ENCODE measurements at places on chromosomes 3 and 15.

GRCh38 chr3:79515072-79515471 is 252.7 kb downstream of the ROBO1 start:
- no peak for DNase-seq

- no peak for DNase-seq
Observed at GRCh38 chr15:86915811-86916331, 836.2 kb downstream of the AGBL1 start.

DNA sequence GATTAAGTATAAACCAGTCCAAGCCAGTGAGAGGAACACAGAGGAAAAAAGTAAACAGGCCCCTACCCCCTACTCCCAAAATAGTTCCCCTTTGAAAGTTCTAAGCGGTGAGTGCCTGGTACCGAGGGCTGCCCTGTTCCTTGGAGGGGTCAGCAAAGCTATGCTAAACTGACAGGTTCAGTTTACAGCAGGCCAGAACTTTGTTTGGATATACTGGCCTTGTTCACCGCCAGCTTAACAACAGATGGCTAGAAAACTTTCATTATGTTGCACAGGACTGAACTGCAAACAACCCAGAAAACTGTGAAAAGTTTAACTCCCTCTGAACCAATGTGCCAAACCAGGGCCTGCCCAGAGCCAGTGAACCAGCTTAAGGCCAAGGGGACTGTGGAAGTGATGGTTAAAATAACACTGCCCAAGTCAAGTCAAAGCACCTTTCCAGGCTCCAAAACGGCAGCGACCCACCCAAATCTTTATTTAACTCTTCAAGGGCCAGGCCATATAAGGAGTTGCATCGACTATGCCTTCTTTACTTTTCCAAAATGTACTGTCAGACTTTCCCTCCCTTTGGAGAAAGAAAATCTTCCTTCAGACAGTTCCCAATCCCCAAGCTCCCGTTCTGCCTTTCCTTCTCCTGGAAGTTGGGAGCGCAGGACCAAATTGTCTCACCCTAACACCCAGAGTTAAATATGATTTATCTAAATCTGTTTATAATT is 448.0 kb downstream of the FOXP1 start:
- no peak for DNase-seq

DNA sequence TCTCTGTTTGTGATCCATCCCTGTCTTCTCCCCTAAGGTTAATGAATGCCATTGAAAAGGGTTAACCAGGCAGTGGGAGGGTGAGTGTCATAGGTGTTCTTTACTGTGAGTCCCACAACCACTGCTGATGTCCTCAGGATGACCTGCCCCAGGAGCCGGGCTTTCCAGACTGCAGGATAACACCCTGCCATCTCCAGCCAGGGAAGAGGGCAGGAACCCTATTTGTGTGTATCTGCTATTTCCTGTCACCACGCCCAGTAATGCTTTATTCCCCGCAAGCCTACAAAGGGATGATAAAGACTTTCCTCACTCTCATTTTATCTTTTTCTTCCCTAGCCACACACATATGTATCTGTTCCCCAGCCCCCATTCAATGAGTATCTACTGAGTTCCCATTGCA is 15.6 kb upstream of the CTXND1 start:
- no peak for DNase-seq

GRCh38 chr3:57852896-57853295 is 96.8 kb downstream of the SLMAP start:
- DNase-seq = no peak

DNA sequence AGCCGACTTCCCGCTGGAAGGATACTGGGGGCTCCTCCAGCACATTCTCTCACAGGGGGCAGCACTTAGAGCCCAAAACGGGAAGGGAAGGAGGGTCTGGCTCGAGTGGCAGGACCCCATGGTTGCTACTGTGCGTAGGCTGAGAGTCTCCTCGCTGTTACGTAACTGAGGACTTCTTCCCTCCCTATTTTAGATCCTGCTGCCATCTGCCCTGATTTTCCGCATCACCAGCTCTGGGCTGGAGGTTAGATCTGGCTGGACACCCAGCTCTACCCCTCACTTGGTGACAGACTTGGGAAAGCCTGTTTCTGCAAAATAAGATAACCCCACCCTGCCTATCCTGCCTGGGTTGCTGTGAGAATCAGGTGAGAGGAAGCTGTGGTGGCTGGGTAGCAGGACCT is 47.7 kb downstream of the BDH1 start:
- DNase-seq = no peak

- no peak for DNase-seq
Observed at GRCh38 chr3:44825264-44825925, 36.3 kb upstream of the TMEM42 start.

DNA sequence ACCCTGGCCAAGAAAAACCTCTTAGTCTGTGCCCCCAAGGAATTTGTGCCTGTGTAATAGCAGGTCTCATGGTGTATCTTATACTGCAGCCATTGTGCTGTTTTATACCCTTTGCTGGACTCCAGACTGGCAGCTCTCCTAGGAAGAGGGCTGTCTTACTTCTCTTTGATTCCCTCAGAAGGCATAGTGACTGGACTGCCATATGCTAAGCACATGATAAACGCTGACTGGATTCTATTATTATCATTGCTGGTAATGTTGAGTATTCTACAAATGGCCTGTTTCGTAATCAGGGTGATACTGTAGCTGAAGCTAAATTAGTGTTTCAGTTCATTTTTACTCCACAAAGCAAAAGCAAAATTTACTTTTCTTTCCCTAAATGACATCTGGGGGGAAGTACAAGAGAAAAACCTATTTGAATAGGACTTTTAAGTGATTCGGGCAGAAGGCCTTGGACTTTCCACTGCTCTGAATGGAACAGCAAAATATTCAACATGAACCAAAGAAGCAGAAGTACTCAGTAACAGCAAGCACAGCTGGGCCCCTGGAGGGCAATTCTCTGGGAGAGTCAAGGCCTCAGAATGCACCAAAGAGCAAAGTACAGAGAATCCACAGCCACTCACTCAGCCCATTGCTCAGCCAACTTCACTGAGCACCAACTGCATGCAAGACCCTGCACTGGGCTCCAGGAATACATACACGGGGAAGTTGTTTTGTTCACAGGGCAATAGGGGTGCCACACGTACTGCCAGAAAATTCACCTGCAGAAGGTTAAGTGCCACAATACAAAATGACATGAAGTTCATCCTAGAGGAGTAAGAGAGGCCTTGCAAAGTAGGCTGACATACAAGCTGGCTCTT is 7.9 kb upstream of the BCL2A1 start:
- no peak for DNase-seq

- no peak for DNase-seq
Observed at GRCh38 chr15:25739687-25740121, 123.4 kb downstream of the ATP10A start.

DNA sequence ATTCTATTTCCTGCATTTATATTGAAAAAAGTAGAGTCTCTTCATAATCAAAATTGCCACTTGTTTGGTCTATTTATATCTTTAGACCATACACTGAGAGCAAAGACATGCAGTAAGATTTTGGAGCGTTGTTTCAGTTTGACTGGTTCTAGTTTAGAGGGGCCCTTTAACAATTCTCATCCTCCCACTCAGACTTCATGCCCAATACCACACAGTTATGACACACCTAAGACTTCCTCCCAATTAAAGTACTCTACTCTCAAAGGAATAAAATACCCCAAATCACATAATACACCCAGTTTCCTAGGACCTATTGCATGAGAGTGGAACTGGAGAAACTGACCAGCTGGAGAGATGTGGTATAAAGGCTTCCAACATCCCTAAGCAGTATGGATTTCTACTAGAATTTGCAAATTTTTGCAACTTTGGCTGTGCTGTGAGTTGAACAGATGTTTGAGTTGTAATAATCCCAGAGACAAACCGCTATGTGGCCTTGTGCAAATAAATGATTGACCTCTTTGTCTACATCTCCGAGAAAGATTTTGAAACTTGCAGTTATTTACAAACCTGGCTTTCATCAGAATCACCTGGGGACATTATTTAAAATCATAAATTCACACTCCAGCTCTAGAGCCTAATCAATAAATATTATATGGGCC is 170.0 kb upstream of the ROBO2 start:
- DNase-seq = no peak

- DNase-seq = no peak
Observed at GRCh38 chr15:101266787-101267186, 10.5 kb downstream of the SELENOS start.

- DNase-seq = no peak
Observed at GRCh38 chr3:15591242-15591641, 10.1 kb downstream of the HACL1 start.

DNA sequence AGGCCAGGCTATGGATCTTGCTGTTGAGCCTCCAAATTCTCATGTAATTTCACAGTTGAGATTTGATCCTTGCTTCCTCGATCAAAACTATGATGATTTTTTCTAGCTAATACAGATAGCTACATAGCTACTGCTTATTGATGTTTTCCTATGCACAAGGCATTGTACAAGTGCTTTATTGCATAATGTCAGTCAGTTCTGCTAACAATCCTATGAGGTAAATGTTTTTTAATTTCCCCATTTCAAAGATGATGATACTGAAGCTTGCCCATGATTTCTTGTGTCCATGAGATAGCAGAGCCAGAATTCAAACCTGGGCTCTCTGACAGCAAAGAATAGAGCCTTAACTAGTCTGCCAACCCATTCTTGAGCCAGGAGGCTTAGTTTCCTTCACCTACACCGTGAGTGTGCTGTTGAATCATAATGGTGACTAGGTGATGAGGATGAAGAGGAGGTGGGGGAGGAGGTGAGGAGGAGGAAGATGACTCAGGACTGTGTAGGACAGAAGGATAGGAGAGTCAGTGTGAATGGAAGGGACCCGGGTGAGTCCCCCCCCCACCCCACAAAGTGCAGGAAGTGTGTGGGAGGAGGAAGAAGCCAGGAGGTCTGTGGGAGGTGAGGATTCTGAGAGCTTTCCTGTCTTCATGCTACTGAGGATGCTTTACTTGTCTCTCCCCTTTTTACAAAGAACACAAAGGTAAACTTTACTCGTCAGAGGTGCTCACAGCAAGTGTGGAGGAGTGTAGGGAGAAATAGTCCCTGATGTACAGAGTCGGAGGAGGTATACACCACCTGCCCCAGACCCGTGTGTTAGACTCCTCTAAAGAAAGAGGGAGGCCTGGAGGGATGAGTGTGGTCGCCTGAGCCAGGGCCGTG is 3.6 kb downstream of the TAGLN3 start:
- no peak for DNase-seq

GRCh38 chr15:99466701-99467337 is 99.0 kb upstream of the MEF2A start:
- no peak for DNase-seq

DNA sequence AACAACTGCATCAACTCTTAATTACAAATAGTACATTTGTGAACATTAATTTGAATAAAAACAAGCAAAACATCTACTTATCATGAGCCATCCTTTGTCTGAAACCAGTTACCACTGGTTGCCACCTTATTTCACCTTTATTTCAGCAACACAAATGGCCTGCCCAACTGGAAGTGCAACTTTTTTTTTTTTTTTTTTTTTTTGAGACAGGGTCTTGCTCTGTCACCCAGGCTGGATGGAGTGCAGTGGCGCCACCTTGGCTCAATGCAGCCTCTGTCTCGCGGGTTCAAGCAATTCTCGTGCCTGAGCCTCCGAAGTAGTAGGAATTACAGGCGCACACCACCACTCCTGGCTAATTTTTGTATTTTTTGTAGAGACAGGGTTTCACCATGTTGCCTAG is 13.1 kb downstream of the WDR82 start:
- no peak for DNase-seq

- no peak for DNase-seq
Observed at GRCh38 chr3:133295944-133296917, 103.6 kb upstream of the BFSP2 start.

DNA sequence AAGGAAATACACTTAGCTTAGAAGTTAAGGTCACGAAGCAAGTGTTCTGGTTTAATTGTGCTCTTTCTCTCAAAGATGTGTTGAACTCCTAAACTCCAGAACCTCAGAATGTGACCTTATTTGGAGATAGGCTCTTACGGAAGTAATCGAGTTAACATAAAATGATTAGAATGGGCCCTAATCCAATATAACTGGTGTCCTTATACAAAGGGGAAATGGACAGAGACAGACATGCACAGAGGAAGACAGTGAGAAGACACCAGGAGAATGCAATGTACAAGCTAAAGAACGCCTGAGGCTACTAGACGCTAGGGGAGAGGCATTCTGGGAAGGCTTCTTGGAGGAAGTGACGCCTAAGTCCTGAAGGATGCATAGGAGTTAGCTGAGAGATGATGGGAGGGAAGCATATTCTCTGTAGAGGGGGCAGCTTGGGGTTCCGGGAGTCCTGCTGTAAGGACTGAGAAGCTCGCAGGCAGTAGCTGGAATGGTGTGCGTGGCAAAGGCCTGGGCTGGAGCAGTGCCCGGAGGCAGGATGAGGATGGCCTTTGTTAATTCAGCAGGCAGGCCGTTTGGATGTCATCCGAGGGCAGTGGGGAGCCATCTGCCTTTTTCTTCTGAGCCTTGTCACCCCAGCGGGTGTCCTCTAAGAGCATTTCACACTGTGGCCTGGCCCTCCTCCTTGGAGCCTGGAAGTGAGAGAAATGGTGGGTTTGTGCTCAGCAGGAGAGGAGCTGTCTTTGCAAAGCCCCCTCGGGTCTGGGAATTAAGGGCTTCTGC is 513.4 kb downstream of the SHQ1 start:
- no peak for DNase-seq

DNA sequence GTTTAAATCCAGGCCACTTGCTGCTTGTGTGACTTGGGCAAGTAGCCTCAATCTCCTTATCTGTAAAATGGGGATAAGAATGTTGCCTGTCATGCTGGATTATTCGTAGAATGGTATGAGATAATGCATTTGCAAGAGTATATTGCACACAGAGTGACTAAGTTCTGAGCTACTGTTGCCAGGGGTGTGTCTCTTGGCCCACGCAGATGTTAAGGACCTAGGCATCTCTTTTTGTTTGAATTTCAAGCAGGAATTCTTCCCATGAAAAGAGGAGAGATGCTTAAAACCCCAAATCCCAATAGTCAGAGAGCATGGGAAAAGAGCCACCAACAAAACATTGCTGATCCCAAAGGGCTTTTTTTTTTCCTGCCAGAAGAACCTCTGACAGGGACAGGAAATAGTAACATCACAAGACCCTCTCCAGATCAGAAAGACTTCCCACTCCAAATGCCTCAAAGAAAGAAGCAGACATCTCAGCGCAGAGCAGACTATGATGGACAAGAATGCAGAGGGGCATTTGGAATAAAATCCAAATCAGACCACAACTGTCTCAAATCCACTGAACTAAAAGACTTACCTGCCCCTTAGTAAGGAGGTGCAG is 90.5 kb downstream of the MRPL46 start:
- no peak for DNase-seq

DNA sequence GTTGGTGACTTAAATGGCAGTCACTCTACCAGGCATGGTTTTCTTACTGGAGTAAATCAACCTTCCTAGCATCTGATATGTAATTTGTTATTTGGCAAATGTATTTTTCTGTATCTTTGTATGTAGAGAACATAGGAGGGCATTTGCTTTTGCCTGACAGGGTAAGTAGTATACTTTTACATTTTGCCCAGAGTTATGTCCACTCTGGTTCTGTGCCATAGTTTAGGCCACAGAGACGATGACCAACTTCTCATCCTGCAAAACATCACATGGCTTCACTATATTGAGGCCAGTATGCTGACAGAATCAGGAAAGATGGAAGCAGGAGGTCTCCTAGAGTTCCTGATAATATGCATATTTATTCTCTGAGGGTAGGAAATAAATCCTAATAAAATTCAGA is 23.1 kb upstream of the ULK4 start:
- DNase-seq = no peak

GRCh38 chr15:96349857-96350720 is 19.6 kb downstream of the NR2F2 start:
- no peak for DNase-seq
